Tibial nerve (tissue), 4 donors: ENCODE measurements at places on chromosomes 12 and 14.
A peak's percentile ranks its signal among the peaks of the same experiment; 100 is the strongest.

- DNase-seq, result peak; percentile 10
- H3K27ac ChIP-seq, result peak overlapping the region; percentile 96
- no peaks in the 10 kb centered on the region for H3K36me3 ChIP-seq
- no peaks in the 10 kb centered on the region for H3K4me1 ChIP-seq
- H3K27me3 ChIP-seq, result no peaks in the 10 kb centered on the region
These were observed 765 bp downstream of the SCYL2 start for GRCh38 chr12:100267603-100268281.

DNA sequence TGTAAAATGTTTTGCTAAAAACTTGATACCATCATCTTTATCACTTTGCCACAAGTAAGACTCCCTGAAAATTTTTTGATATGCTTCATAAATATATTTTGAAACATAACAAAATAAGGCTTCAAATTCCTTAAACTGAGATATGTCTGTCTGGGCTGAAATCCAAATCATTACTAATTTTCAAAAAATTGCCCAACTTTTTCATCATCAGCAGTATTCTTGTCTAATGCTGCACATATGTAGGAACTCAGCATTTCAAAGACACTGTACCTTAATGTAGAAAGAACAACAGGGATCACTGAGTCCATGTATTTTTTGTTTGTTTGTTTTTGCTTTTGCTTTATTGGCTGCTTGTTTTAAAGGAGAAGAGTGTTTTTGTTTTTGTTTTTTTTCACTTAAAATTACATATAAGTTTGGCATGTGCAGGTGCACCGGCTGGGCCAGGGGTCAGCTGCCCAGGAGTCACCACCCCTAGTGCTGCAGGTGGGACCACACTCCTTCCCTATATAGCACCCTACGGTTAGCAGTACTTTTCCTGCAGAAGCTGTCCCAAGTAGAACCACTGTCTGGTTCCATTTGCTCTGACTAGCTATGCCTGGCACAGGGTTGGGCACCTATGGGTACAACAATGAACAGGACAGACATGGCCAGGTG, 231.2 kb downstream of the PIK3C2G start:
- no peaks in the 10 kb centered on the region for H3K4me1 ChIP-seq
- no peaks in the 10 kb centered on the region for H3K27me3 ChIP-seq
- H3K36me3 ChIP-seq, result no peaks in the 10 kb centered on the region
- no peak for DNase-seq
- H3K4me3 ChIP-seq, result no peak overlapping the region
- no peak overlapping the region for H3K27ac ChIP-seq

GRCh38 chr14:61695695-61696527, 598 bp downstream of the HIF1A start:
- peak overlapping the region; percentile 95 for H3K27ac ChIP-seq
- no peaks in the 10 kb centered on the region for H3K36me3 ChIP-seq
- no peaks in the 10 kb centered on the region for H3K27me3 ChIP-seq
- H3K4me3 ChIP-seq, result peak overlapping the region; percentile 89

DNA sequence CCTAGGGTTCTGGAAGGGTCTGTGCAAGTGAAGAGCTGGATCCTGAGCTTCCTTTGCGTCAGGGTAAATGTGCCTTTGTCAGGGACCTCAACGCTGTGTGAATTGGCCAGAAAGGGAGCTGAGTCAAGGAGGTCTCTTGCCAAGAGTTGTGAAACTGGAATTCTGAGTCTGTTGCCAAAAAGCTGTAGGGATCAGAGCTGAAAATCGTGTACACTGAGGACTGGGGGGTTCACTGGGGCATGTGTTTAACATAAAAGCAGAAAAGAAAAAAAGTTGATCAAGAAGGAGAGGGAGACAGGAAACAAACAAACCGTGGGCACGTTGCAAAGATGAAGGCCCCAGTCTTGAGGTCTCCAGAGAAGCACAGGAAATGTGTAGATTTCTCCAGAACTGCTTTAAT, 1081.5 kb downstream of the VRK1 start:
- no peak overlapping the region for H3K4me3 ChIP-seq
- peak; percentile 50 for DNase-seq

- H3K27ac ChIP-seq, result no peak overlapping the region
- no peaks in the 10 kb centered on the region for H3K4me1 ChIP-seq
These were observed 62.9 kb upstream of the PDE3A start for GRCh38 chr12:20305470-20305869.

GRCh38 chr12:68067762-68068376, 78.6 kb downstream of the IFNG-AS1 start:
- H3K4me3 ChIP-seq, result no peak overlapping the region
- DNase-seq, result no peak
- no peaks in the 10 kb centered on the region for H3K36me3 ChIP-seq
- H3K4me1 ChIP-seq, result no peaks in the 10 kb centered on the region
- no peaks in the 10 kb centered on the region for H3K27me3 ChIP-seq

- no peaks in the 10 kb centered on the region for H3K4me1 ChIP-seq
- no peaks in the 10 kb centered on the region for H3K27me3 ChIP-seq
- H3K36me3 ChIP-seq, result no peaks in the 10 kb centered on the region
- no peak for DNase-seq
These were observed 74.0 kb downstream of the PLEKHG3 start for GRCh38 chr14:64778104-64778754.

DNA sequence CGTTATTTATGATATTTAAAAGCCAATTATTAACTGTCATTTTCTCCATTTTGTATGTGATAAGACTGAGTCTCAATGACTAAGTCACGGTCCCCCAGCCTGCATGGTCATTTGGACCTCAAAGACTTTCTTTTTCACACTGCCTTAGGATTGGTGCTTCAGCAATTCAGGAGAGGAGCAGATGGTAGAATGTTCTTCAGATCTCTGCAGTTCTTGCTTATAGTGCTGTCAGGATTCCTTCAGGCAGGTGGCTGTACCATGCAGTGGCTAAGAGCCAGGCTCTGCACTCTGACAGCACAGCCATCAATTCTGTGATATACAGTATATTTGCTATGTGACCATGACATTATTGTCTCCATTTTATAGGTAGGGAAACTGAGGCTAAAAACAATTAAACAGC, 18.7 kb downstream of the SSPN start:
- H3K27me3 ChIP-seq, result no peaks in the 10 kb centered on the region
- no peak overlapping the region for H3K4me3 ChIP-seq
- H3K27ac ChIP-seq, result no peak overlapping the region
- no peak for DNase-seq
- H3K36me3 ChIP-seq, result no peaks in the 10 kb centered on the region
